ENCODE measurements at places on chromosomes 11 and 22.

DNA sequence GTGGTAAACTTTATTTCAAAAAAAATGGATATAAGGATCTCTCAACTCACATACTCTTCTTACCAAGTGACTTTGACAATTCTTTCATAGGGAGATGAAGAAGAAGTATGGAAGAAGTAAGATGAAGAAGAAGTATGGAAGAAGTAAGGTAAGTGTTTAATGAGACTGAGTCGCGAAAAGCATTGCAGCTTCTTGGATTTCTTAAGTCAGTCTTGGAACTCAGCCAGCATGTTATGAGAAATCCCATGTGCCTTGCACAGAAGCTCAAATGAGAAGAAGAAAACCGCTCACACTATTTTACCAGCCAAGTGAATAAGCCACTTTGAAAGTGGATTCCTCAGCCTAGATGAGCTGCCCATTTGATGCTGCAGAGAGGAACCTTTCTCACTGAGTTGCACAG is 332.0 kb upstream of the CCDC179 start:
- no peak for DNase-seq

GRCh38 chr11:118910309-118911112 is 15.2 kb downstream of the BCL9L start:
- DNase-seq: peak; percentile 60

DNA sequence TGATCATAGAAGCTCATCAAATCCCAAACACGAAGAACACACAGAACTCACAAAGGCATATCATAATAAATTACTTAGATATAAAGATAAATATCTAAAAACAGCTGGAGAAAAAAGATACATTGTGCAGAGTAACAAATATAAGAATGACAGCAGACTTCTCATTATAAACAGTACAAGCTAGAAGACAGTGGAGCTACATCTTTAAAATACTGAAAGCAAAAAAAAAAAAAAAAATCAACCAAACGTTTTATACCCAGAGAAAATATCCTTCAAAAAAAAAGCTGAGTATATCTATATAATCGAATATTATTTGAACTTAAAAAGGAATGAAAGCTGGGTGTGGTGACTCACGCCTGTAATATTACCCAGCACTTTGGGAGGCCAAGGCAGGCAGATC is 90.0 kb downstream of the SBF2 start:
- no peak for DNase-seq

GRCh38 chr11:108351468-108351867 is 115.9 kb downstream of the C11orf65 start:
- DNase-seq: no peak

- no peak for DNase-seq
Observed at GRCh38 chr11:1307163-1307870, 2.1 kb downstream of the TOLLIP start.

- peak; percentile 73 for DNase-seq
Observed at GRCh38 chr22:37498289-37498909, 12.2 kb upstream of the MFNG start.

- DNase-seq: peak; percentile 38
Observed at GRCh38 chr11:13277768-13278608, at the start of gene BMAL1. BMAL1 (plus strand) TSS chr11:13277790; CDS start chr11:13354309, 76,519 bp downstream.

DNA sequence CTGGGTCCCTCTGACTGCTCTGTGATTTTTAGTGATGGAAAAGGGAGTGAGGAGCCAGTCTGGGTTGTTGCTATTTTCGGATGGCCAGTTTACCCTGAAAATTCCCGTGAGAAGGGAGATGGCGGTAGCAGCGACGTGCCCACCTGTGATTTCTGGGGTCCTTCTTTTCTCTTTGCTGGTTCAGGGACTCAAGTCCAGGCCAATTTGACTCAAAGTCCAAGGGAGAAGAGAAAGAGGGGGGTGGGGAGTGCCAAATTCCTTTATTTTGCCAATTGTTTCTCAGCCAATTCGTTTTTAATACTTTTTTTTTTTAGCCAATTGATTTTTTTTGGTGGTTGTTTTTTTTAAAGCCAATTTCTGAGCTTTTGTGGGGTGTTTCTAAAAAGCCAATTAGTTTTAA is 6.9 kb downstream of the IGF2 start:
- no peak for DNase-seq

DNA sequence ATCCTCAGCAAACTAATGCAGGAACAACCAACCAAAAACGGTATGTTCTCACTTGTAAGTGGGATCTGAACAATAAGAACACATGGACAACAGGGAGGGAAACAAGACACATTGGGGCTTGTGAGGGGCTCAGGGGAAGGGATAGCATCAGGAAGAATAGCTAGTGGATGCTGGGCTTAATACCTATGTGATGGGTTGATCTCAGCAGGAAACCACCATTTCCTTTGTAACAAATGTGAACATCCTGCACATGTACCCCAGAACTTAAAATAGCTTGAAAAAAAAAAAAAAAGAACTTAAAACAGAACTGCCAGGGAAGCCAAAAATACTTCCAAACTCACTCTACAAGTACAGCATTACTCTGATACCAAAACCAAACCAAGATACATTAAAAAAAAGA is 33.8 kb downstream of the CASP4 start:
- no peak for DNase-seq

DNA sequence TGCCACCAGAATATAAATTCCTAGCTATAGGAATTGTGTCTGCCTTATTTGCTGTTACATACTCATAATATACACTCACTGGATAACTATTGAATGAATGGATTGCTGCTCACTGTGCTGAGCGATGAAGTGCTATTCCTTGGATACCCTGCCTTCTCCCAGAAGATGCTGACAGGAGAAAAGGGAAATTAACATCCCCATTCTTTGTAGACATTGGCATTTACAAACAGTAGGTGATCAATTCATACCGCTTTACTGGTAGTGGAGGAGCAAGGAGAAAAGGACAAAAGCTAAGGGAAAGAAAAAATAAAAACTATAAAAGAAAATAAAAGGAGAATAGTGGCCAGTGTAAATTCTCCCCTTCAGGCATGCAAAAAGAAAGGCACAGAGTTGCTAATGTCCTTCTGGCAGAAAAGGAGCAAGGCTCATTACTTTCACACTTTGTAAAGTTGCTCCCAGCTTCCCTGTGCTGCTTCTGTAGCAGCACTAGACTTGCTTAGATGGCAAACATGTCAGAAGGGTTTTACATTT is 183.0 kb downstream of the LUZP2 start:
- no peak for DNase-seq

- DNase-seq: no peak
Observed at GRCh38 chr22:44999687-45000086, 10.1 kb downstream of the PHF21B start.

GRCh38 chr11:31806186-31806927 is 4.8 kb downstream of the PAX6 start:
- DNase-seq: no peak

GRCh38 chr11:3006505-3007260 is 14.6 kb upstream of the NAP1L4 start:
- no peak for DNase-seq
